Stimulated activated CD8-positive, alpha-beta memory T cell treated with anti-CD3 and anti-CD28 coated beads, Interleukin-4, amount 100 ng/mL, for 24 hours (primary cell): ENCODE measurements at places on chromosomes 3 and 15.

DNA sequence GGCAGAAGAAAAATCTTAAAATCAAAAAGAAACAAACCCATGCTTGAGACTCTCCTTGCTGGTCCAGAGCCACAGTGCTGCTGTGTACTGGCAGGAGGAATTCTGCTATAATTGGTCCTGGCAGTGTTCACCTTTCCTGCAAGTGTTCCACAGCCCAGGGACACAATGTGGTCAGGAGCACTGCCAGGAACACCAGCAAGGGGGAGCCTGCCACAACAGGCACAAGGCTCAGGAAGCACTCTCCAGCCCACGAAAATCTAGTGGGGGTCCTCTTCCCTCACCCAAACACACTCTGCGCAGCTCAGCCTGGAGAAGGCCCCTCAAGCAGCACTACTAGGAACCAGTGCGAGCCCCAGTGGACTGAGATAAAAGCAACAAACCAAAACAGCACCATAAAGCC is 92.9 kb downstream of the UBE3A start:
- no peak for DNase-seq

- no peak for DNase-seq
Measured at GRCh38 chr3:22981166-22981565, 222.0 kb upstream of the UBE2E2 start.

DNA sequence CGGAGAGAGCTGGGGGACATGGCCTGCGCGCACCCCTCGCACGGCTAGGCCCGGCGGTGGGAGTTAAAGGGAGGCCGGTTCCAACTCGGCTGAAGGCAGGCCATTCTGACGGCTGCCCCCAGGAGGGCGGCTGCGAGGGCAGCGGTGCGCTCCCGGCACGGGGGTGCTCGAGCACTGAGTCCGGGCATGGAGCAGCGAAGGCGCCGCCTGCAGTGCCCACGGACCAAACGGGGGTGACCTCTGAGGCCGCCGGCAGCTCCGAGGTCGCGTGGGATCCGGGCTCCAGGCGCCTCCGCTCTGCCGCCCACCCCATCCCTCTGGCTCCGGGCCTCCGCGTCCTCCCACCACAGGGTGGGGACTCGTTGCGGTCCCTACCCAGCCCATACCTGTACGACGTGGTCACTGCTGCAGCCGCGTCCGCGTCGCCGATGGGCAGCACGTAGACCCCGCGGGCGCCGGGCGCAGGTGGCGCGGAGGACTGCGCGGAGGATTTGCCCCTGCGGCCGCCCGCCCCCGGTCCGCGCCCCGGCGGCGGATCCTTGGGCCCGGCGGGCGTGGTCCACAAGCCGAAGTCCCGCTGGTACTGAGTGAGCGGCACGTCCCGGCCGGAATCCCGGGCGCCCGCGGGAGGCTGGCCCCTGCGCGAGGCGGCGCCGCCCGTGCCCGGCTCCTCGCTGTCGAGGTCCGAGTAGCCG is 469 bp downstream of the MAP6D1 start:
- DNase-seq, result no peak

DNA sequence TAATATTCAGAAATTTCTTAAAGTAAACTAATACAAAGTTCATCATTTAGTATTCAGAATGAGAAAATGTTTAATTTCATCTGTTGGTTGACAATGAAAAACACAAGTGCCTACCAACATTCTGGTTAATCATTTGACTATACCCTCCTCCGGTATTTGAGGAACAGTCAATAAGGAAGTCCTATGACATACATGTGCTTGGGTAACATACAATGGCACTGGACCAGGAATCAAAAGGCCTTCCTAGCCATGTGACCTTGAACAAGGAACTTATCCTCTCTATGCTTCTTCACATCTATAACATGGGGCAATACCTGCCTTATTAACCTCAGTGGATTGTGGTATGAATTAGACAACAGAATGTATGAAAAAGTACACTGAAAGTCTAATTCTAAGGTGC is 65.8 kb downstream of the ZNF280D start:
- DNase-seq, result no peak

DNA sequence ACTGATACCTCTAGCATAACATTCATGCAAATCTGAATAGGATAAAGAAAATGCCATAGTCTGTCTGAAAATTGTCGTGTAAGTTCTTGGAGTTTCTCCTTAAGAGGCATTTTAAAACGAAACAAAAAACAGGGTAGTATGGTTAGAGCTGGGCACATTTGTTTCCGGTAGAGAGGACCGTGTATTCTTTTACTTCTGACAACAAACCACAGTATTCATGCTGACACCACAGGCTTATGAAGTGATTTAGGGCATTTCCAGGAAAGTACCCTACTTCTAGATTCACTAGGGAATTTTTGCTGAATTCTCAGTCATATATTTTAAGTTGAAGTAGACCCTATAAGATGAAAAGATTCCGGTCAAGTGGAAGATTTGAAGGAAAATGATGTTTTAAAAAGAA is 541.3 kb downstream of the UNC13C start:
- DNase-seq, result no peak

GRCh38 chr15:34341381-34342212 is 1.3 kb downstream of the NOP10 start:
- DNase-seq, result no peak

DNA sequence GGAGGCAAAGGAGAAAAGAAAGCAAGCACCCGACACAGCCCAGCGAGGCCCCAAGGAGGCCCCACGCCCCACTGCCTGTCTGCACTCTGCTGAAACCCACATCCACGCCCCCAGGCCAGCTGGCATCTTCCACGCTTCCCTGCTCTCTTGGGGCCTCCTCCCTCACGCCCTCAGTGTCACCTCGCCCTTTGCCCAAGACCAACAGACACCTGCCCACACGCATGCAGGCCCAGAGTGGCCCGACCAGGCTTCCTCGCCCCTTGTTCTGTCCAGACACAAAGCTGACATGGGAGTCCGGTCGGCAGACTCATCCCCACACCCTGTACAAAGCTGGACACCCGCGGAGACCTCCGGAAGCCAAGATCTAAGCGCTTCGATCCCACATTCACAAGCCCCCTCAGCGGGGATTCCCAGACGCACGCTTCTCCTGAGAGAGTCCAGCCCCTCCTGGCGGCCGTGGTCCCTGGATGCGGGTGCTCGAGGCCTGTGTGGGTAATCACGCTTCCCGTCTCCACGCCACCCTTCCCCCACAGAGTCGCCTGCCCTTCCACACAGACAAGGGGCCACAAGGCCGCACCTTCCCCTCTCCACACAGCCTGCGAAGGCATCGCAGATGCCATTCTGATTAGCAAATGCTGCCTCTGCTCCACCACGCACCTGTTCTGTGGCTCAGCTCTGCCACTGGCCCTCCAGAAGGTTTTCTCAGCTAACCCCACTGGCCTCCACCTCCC is 176.6 kb downstream of the XXYLT1 start:
- DNase-seq, result no peak

DNA sequence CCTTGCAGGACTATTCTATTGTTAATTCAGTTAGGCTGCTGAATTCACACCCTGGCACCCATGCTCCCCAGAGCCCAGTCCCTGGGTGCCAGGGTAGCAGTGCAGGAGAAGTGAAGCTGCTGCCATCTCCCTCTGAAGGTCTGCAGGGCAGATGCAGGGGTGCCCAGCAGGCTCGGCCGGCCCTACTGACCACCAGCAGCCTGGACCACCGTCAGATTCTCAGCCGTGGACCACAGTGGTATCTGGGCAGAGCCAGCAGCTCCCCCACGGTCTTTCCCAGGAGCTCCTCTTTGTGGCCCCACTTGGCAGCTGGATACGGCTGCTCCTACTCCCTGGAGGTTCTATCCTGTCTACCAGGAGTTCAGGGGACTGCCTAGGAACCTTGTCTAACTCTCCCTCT is 46.8 kb downstream of the ALDH1L1 start:
- DNase-seq, result no peak

DNA sequence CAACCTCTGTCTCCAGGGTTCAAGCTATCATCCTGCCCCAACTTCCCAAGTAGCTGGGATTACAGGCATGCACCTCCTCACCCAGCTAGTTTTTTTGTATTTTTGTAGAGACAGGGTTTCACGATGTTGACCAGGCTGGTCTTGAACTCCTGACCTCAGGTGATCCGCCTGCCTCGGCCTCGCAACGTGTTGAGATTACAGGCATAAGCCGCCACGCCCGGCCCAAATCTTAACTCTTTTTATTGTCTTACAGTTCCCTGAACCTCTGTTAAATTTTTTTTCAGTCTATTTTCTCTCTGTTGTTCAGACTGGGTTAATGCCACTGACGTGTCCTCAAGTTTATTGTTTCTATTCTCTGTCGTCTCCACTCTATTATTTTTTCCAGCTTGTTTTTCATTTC is 115.8 kb upstream of the UBE3A start:
- no peak for DNase-seq

DNA sequence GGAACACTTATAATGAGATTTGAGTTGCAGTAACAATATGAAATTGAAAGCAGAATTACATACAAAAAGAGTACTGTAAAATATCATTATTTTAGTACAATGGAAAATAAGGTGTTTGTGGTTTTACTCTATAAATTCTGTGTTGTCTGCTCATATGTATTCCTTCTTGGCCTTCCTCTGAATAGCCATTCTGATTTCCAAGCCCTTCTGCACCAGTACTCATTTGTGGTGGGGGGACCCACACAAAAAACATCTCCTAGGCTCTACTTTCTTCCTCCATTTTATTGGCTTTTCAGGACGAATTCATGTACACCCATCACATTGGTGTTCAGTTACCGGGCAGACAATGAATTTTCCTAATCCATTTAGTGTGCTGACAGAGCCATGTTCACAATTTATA is 338.2 kb downstream of the ERC2 start:
- DNase-seq, result no peak

GRCh38 chr15:51083641-51084166 is 11.0 kb downstream of the TNFAIP8L3 start:
- no peak for DNase-seq

GRCh38 chr3:13424141-13424844 is 4.2 kb upstream of the NUP210 start:
- no peak for DNase-seq

DNA sequence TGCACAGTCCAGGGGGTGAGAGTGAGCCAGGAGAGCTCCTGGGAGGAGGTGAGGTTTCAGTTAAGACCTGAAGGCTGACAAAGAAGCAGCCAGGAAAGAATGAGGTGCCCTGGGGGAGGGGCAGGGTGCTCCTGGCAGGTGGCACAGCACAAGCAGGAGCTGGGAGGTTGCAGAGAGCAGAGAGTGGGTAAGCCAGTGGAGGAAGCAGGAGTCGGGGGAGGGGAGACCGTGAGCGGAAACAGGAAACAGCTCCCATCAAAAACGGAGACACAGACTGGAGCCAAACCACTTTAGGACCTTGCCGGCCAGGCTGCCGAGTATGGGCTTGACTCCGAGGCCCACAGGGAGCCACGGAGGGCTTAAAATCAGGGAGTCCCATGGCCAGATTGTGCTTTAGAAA is 12.1 kb upstream of the FBLN2 start:
- no peak for DNase-seq

- DNase-seq, result no peak
Measured at GRCh38 chr3:105827959-105828358, 40.9 kb downstream of the CBLB start.

DNA sequence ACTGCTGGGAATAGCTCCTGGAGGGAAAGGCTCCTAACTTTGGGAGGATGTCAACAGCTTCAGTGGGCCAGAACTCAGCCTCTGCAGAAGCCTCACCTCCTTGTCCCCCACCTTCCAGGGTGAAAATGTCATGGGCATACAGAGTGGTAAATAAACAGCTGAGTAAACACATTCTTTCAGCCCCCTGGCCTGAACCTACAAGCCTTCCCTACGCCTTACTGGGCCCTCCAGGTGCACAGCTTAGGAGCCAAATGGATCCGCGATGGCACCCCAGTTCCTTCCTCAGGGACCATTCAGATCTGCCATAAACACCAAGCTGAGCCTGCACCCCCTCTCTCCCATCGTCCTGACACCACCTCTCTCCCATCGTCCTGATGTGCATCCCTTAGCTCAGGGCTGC is 126.2 kb upstream of the IGF1R start:
- DNase-seq, result no peak

DNA sequence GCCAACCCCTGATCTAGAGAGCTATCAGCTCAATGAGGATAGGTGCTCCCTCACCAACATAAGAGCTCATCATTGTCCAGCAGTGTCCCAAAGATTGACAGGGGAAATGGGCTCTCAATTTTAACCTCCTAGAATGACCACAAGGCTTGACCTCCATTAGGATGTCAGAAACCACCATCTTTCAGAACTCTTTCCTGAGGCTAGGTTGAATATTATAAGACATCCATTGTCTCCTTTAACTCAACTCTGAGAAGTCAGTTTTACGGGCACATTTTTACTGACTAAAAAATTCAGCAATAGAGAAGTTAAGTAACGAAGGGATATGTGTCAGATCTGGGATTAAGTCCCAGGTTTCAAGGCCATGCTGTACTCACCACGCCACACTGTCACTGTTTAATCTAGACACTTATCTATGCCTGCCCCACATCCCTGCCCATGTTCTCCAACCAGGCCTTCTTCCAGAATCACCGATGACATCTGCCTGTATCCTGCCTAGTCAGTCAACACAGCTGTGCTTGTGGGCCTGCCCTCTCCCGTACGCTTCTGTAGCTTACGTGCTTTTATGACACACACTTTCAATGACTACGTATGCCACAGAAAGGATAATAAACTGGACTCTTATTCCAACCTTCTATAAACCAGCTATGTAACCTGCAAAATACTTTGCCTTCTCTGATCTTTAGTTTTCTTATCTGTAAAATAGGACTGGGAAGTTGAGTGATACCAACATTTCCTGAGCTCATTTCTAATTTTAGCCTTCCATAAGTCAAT is 17.1 kb upstream of the MUC13 start:
- DNase-seq, result no peak

DNA sequence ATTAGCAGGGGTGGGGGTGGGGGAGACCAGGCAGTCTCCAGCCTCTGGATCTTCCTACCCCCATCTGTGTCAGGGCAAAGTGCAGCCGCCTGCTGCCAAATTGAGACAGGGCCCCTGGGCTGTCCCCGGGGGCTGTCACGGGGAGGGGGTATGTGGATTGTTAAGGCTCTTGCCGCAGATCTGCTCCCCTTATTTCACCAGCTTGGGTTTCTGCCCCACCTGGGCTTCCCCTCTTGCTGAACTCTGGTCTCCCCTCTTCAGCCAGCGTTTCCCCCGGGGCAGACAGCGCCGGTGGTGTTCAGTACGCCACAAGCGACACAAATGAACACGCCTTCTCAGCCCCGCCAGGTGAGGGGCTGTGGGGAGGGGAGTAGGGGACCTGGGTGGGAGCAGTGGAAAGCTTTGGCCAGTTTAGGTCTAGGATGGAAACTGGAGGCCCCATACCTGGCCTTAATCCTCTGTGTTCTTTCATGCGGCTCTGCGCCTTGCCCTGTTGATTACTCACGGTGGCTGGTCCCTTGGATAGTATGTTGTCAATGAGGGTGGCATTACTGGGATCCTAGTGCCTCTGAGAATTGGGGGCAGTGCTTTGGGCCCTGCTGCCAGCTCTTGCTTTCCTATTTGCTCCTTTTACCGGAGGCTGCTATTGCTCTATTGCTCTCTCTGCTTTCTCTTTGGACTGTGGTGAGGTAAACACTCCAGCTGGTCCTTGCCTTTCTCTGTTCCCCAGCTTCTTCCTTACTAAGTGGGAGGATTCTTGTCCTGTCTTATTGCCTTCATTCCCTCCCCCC is 1.7 kb downstream of the EIF4G1 start:
- no peak for DNase-seq
